ENCODE measurements at places on chromosomes 4 and X.

DNA sequence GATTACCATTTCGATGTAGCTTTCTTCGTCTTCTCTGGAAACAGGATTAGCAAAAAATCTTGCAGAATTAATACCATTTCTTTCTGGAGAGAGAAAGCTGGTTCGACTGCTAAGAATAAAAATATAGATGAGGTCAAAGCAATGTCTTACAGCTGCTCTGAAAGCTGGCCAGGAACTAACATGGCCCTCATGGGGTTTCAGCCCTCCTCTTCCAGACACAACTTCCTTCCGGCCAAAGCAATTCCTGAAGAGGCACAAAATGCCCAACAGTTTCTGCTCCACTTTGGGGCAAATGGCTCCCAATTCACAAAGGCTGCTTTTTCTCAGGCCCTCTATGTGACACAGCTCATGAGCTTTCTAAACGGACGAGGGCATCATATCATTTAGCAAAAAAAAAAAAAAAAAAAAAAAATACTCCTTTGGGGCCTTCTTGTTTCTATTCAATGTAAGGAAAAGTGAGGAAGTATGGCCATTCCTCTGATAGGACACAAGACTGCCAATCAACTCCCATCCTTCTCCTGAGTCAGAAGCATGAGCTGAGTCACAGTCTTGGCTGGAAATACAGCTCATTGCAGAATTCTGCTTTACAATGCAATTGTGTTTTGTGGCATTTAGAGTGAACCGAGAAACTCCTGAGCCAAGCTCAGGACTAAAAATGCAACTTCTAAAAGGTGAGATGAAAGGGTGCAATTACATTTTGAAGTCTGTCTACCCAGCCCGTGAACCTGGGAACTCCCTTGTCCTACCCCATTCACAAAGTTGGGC lies 42.7 kb upstream of the CTAG2 start:
- DNase-seq = no peak

DNA sequence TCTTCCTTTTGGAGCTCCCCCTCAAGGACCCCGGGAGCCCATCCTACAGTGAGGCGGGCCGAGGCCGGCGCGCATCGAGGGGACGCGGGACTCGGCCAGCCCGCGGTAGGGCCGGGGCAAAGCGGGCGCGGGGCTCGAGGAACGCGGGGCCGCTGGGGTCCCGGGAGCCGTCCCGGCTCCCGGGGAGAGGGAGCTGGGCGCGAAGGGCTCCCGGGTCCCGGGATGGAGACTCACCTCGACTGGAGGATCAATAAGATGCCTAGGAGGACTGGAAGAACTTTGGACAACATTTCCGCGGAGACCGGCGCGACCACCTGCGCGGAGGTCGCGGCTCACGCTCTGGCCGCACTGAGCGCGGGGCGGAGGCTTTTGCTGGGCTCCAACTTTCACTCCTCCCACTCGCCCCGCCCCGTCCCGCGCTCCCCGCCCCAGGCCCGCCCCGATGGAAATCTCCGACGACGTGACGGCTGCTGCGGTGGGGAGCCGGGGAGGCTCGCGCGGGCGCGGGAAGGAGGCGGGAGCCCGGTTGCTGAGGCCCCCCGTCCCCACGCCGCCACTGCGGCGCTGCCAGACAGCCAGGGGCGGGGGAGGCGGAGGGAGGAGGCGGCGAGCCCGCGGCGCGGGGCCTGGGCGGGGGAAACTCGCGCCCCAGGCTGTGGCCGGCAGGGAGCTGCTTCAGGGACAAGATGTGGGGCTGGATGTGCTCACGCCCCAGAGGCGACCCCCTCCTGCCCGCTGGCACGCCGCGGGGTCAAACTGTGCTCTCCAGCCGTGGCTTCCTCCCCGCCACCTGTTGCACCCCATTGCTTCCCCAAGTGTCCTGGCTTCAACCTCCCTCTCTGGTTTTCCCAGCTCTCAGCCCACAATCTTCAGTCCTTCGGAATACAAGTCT lies at the start of gene GABRE:
GABRE (minus strand) TSS at position 341 of the 892 bp plus-strand sequence; CDS start at position 290, 51 bp downstream.
- no peak for DNase-seq

GRCh38 chr4:182139491-182139890 lies 103.7 kb upstream of the TENM3 start:
- DNase-seq = no peak

GRCh38 chrX:153454901-153455550 lies 9.2 kb upstream of the TREX2 start:
- DNase-seq = no peak

GRCh38 chrX:123833387-123833786 lies 26.5 kb upstream of the XIAP start:
- no peak for DNase-seq

GRCh38 chr4:120009731-120010130 lies 56.9 kb downstream of the MAD2L1 start:
- DNase-seq = no peak

GRCh38 chrX:140949233-140949632 lies 53.2 kb upstream of the SPANXB1 start:
- no peak for DNase-seq

DNA sequence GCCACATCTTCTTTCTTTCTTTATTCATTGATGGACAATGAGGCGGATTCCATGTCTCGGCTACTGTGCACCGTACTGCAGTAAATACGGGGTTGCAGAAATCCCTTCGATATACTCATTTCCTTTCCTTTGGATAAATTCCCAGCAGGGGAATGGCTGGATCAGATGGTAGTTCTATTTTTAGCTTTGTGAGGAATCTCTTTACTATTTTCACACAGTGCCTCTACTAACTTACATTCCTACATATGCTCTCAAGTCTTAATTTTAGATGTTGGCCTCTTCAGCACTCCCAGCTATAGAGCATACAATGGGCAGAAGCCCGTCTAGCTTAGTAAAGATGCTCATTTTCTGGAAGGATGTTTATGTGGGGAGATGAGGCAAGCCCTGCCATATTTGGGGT lies 317.4 kb downstream of the ASMT start:
- no peak for DNase-seq

DNA sequence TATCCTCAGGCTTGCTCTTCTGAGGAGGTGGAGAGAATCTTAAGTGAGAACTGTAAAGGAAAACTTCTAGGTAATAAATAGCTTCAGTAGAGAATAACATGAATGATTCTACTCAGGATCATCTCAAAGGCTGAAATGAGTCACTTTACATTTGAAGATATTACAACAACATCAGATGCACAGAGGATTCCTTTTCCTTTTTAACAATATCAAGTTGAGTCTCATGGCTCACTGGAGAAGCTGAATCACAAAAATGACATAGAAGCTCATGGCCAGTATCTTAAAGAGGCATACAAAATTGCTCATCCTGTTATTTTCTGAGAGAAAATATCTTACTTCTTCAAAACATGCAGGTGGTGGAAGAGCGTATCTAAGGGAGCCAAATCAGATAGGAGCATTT lies 72.5 kb upstream of the EMCN start:
- no peak for DNase-seq

Data from anterior cingulate cortex (tissue), 58 donors.